ENCODE measurements at places on chromosomes 13 and 19.

DNA sequence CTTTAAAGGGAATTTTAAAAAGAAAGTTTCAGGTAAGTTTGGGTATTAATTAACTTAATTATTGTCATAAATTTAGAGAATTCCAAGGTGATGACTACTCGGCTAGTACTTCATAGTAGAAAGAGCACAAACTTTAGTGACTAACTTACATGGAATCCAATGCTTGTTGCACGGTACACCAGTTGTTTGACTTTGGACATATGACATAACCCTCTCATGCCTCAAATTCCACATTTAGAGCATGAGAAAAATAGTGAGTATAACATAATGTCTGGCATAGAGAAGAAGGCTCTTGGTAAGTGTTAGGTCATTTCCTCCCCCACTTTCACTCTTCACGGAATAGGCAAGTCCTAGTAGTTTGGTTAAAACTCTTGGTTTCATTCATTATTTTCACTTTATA lies 1249.4 kb upstream of the SLC10A2 start:
- no peak for DNase-seq

DNA sequence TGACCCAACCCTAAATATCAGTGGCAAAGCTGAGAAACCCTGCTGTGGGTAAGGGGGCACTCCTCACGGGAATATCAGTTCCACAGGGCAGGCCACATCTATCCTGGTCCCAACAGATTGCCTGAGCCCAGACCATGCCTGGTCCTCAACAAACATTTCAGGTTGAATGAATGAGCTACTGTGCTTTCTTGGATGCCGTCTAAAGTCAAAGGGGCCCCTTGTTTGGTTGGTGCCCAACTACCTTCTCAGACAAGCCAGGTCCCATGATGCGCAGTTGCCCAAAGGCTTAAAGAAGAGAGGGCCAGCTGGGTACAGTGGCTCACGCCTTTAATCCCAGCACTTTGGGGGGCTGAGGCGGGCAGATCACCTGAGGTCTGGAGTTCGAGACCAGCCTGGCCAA lies 2.4 kb downstream of the DPP9 start:
- DNase-seq, result no peak

DNA sequence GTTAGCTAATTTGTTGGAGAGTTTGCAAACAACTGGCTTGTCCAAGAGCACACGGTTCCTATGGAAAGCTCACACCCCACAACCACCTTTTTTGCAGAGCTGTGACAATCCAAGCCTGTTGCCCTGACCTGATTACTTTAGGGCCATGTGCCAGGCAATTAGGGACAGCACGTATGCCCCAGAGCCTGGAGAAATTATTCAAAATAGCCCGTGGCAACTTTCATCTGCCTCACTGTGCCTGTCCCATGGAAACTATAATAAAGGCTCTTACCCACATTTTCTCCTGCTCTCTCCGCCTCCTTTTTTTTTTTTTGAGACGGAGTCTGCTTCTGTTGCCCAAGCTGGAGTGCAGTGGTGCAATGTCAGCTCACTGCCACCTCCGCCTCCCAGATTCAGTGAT lies 18.6 kb upstream of the FBN3 start:
- no peak for DNase-seq

DNA sequence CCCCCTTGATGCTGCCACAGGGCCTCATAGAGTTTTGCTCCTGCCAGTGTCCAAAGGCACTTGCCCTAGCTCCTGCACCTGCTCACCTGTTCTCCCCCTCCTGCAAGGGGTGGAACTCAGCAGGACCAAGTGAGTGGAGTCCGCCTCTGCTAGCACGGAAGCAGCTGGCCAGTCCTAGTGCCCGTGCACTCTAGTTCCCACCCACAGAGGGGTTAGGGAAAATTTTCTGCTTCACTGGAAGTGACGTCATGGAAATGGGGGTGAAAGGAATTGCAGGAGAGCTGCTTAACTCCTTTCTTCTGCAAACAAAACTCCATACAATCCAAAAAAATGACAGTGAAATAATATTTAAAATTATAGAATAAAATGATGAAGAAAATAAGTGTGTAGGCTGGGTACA lies 609.7 kb upstream of the SLITRK1 start:
- no peak for DNase-seq

DNA sequence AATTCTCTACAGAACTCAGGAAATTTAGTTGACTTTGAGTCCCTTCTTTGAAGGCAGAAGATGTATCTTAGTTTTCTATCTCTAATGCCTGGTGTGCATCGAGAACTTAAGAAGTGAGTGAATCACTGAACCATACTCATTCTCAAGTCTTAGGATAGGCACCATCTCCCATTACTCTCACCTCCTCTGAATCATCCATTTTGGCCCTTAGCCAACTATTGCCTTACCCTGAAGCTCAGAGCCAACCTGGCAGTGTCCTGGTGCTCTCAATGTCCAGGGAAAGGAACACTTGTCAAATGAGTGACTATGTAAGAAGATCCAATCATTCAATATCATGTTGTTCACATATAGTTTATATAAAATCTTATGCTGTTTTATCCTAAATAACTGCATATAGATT lies 146.6 kb downstream of the RGCC start:
- no peak for DNase-seq

DNA sequence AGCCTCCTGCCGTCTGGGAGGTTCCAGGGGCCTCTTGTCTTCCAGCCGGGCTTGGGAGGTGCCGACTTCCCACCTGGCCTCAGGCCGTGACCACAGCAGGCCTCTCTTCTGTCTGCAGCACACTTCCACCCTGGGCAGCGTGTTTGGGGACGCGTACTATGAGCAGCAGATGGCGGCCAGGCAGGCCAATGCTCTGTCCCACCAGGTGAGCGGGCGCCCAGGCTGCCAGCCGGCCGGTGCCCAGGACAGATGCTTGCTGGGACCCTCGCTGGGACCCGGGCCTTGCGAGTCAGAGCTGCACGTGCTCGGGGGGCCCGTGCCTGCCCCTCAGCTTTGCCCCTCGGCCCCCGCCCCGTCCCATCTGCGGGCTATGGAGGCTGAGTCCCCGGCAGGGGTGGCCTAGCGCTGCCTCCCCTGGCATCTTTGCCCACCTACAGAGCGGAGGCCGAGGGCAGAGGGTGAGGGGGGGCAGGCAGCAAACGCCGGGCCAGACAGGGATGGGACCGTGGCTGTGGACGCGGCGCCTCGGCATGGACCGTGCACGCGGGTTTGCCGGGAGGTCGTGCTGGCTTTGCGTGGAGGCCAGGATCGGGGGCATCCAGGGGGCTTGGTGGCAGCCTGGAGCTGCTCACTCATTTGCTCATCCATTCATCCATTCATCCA lies 16.2 kb downstream of the COMP start:
- no peak for DNase-seq
